ENCODE measurements at places on chromosomes 3 and 15. TPM values are rescaled to one million over a fixed set of nuclear protein-coding genes. Genes with fewer than 3 reads are reported as not detected.

- no peak for DNase-seq
Measured at GRCh38 chr3:16174976-16175901, 759 bp downstream of the GALNT15 start.

- peak; percentile 2 for DNase-seq
Measured at GRCh38 chr3:181629029-181629428, 82.7 kb upstream of the SOX2 start.

ZNF385D gene
- 0.28 TPM for total RNA-seq

GRCh38 chr15:43414196-43414595 lies 43.3 kb downstream of the TUBGCP4 start:
- DNase-seq: no peak

- DNase-seq: no peak
Measured at GRCh38 chr15:58241872-58242271, 103.7 kb downstream of the AQP9 start.

DNA sequence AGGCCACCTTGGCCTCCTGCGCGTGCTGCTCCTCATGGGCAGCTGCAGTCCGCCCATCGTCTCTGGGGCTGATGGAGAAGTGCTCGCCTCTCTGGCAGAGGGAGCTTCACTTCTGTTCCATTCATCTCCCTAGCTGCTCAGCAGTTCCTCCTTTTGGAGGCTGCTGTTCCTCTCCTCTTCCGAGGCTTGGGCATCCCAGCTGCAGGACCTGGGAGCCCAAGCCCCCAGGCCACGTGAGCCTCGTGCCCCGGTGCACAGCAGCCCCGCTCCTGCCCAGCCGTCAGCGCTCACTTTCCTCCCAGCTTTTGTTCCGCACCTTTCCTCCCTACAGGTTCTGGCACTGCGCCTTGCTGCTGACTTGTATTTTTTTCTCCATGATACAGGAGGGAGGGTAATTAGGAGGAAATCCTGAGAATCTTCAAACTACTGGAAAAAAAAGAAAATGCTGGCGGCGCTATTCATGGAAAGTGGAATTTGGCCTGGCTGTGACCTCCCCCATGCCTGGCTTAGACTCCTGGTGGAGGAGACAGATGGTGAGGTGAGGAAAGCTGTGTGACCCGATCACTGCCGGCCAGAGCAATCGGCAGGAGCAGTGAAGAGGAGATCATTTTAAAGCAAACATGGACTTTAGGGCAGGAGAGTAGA lies 210.1 kb downstream of the CHST2 start:
- DNase-seq: no peak

GOLGA8G gene
- not detected for total RNA-seq

DNA sequence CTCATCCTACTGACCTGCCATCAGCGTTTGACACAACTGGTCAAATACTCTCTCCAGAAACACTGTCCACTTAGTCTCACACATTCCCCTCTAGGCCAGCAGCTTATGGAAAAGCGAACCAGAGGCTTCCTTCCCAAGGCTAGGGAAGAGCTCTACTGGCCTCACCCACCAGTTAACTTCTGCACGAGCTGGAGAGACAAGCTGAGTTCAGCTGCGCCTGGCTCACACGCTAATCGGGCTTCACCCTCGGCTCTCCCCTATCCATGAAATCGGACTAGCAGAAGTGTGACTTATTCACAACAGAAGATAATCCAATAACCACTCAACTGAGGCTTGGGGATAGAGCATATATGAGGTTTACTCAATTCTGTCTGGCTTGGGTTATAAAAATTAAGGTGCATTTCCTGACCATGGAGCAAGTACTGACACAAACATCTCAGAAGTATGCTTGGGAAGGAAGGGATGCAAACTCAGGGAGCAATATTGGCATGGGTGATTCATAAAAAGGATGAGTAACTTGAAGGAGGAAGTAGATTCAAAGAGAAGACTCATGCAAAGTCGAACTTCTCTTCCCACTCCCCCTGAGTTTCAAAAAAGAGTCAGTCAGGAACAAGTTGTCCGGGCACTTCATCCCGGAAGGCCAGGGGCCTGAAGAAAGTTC lies 73.1 kb downstream of the XXYLT1 start:
- peak; percentile 90 for DNase-seq

CCRL2 gene
- total RNA-seq: 0.28 TPM

NDUFB5 gene
- total RNA-seq: 17.2 TPM

GRCh38 chr3:95511828-95512227 lies 1302.6 kb upstream of the EPHA6 start:
- no peak for DNase-seq
